OCI-M1 (cell line): ENCODE measurements at places on chromosomes 1 and 21.

GRCh38 chr1:34373912-34374311, 197.2 kb downstream of the C1orf94 start:
- no peak for DNase-seq

DNA sequence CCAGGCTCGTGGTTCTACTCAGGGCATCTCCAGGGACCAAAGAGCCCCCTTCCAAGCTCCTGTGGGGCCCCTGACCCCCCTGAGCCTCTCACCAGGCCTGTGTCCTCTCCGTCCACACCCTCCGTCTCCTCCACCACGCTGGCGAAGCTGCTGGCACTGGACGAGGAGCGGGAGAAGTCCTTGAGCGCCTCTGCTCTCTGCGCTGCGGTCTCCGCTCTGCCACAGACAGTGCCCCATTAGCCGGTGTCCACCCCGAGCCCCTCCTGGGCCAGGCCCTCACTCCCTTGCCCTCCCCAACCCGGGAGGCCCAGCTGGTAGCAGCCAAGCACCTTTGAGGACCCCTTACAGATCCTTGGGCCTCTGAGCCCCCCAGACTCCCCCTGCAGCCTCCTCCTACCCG, 69.8 kb downstream of the RAP1GAP start:
- DNase-seq: no peak

DNA sequence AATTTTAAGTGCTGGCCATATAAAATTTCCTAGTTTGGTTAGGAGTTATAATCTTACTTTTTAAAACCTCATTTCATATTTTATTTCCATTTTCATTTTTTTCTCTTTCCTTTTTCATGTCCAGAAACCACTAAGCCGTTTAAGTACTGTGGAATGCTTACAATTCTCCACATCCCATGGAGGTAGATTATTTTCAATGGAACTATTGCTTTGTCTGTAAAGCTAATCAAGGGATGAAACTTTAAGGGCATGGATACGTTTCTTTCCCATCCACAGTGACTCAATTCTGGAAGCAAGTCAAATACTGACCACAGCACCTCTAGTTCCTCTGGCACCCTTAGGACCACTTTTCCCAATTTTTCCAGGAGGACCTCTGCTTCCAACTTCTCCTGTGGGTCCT, 139.1 kb upstream of the ZNHIT6 start:
- DNase-seq: no peak

GRCh38 chr1:966704-967300, 520 bp downstream of the PLEKHN1 start:
- peak; percentile 74 for DNase-seq

GRCh38 chr1:194442901-194443575, 1256.6 kb upstream of the B3GALT2 start:
- no peak for DNase-seq

DNA sequence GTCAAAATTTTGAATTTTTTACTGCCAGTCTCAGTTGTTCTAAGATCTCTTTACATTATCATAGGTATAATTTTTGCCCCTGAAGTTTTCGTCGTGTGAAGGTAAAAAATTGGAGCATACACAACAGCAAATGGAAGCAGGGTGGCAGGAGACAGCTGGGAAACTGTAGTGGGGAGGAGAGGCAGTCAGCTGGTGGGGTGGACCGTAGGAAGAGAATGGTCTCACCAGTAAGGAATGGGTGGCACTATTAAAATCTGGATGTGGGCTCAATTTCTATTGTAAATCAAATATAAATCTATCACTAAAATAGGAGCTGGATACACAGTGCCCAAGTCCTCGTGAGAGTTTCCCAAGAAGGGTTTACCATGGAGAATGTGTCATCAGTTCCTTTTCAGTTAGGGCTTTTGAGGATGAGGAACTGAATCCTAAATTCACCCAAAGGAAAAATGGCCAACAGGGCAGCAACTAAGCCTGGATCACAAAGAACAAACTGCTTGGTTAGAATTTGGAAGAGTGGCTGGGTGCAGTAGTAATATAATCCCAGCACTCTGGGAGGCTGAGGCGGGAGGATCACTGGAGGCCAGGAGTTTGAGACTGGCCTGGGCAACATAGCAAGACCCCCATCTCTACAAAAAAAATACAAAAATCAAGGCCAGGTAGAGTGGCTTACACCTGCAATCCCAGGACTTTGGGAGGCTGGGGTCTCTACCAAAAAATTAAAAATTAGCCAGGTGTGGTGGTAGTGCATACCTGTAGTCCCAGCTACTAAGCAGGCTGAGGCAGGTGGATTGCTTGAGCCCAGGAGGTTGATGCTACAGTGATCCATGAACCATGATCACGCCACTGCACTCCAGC, 10.5 kb upstream of the IRF2BP2 start:
- no peak for DNase-seq

DNA sequence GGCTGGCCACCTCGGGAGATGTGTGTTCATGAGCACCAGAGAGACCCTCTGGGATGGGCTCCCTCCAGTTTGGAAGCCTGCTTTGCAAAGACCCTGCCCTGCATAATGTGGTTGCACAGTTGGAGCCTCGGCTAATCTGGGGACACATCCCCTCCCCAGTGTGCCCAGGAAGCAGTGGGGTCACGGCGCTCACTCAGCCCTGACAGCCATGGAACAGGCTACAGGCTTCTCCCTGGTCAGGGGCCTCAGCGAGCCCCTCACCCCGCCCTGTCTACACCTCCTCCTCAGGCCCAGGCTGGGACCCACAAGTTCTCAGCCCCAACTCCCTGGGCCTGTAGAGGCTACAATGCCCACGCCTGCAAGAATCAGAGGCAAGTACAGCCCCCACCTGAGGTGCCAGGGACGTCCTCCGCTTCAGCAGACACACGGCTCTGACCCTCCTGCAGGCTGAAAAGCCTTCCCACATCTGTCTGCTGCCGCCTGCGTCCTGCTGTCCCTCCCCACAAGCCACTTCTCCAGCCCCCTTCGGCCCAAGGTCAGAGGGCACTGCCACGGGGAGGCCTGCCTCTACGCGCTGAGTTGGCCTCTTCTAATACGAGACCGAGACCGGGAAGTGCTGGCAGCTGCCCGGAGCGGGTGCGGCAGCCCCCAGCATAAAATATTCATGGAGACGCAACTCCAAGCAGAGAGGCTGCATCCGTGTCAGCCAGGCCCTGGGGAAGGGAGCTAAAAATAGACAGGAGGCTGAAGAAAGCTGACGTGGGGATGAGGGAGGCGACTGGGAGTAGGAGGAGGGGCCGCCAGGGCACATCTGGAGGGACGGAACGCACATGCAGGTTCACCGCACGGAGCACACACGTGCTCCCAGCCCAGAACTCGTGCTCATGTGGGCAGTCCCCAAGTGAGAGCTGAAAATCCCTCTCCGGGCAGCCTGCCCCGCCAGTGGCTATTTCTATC, 15.2 kb upstream of the GPR153 start:
- no peak for DNase-seq

DNA sequence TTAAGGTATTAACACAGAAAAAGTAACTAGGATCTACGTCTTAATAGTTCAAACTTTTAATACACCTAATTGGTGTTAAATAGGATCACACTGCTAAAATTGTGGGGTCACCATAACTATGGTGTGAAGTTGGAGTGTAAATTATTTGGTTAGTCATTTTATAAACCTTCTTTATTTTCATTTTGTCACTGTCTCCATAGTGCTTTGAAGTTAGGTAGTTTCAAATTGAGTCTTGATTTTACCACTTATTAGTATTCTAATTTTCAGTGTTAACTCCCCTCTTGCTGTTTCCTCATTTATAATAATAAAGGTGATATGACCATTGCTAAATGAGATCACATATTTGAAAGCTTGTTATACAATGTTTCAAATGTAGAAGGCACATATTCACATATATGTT, 738.1 kb upstream of the CHRM3 start:
- DNase-seq: no peak

DNA sequence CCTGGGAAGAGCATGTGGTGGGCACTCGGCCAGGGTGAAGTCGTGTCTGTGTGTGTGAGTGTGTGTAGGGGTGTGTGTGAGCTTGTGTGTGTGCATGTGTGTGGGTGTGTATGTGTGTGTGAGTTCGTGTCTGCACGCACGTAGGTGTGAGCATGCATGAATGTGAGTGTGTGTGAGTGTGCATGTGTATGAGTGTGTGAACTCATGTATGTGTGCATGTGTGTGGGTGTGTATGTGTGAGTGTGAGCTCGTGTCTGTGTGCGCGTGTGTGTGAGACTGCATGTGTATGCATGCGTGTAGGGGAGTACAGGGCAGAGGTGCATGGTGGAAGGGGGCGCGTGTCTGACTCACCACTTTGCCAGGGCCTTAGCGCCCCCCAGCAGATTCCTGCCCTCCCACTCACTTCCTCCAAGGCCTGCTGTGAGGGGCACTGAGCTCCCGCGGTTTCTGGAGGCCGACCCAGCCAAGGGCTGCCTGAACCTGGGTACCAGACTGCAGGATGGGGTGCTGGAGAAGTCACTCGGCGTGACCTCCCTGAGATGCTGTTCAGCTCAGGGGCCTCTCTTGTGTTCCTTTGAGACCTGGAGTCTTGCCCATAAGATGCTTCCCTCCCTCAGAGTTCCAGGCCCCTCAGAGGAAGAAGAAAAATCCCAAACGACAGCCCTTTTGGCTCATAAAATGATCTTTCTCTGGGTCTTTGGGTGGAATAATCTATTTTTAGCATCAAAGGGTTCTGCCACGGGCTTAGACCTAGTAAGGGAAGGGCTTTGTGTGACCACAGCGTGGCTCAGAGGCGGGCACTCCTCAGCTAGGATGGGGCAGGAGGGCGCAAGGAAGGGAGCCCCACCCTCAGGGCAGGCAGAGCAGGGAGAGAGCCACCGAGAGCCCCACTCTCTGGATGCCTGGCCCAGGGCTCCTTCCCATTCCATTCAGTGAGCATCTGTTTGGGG, 41.1 kb upstream of the RUNX3 start:
- no peak for DNase-seq

DNA sequence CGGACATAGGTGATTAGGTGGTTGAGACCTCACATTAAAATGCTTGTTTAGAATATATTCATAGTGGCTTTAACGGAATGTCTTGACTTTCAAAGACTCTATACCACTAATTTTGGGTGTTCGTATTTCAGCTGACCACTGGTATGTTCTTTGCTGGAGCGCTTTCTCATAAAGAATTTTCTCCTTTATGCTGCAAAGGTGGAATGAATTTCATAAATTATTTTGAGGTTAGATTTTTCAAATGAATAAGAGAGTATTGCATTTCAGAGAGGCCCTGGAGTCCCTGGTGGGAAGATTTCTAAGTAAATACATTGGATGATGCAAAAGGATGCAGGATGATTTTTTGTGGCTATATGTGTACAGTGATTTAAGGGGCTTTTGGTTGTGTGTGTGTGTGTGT, 55.8 kb downstream of the HUNK start:
- DNase-seq: no peak

DNA sequence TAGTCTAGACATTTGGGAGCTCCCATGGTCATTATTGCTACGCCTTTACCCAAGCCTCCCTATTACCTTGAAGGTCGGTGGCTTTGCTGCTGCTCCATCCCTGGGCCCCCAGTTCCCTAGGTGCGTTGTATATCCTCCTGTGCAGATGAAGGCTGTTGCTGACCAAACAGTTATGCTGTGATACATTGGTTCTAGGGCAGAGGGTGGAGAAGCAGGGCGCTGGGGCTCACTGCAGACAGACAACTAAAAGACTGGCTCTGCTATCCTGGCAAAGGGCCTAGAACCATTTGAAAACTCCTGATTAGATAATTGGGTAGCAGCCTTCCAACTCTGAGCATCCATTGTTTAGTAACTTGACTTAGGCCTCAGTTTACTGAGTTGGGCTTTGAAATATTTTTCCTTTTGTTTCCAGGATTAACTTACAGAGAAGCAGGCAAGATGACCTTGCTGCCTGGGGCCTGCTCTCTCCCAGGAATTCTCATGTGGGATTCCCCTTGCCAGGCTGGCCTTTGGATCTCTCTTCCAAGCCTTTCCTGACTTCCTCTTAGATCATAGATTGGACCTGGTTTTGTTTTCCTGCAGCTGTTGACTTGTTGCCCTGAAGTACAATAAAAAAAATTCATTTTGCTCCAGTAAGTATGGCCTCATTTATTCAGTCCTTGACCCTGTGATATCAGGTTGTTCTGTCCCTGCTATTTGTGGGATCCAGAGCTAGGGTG, 15.5 kb downstream of the CHI3L2 start:
- DNase-seq: no peak

- no peak for DNase-seq
These were observed 24.6 kb downstream of the LRRC7 start for GRCh38 chr1:69592341-69592740.

- peak; percentile 39 for DNase-seq
These were observed 8.8 kb upstream of the SRP9 start for GRCh38 chr1:225768662-225769426.

DNA sequence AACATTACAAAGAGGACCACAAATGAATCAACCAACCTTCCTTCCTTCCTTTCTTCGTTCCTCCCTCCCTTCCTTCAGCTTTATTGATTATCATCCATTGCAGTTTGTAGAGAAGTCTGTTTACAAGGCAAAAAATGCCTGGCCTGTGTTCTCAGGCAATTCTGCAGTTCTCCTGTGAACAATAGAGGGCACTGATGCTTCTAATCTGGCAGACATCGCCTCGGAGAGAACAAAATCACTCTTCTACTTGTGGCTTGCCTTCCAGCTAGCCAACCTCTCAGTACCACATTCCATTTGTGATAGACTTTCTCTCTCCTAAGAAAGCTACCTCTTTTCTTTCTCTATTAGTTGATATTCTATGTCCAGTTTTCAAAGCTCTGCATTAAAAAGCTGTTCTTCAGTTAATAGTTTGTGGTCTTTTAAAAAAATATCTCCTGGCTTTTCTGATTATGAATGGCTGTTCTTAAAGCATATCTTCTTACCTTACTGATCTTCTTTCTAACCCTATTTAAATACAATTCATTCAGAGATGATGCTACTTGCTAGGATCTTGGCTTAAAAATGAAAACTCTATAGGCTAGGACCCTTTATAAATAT, 26.9 kb upstream of the ESRRG start:
- peak; percentile 79 for DNase-seq

GRCh38 chr1:9151328-9151860, 22.5 kb upstream of the GPR157 start:
- DNase-seq: peak; percentile 8

DNA sequence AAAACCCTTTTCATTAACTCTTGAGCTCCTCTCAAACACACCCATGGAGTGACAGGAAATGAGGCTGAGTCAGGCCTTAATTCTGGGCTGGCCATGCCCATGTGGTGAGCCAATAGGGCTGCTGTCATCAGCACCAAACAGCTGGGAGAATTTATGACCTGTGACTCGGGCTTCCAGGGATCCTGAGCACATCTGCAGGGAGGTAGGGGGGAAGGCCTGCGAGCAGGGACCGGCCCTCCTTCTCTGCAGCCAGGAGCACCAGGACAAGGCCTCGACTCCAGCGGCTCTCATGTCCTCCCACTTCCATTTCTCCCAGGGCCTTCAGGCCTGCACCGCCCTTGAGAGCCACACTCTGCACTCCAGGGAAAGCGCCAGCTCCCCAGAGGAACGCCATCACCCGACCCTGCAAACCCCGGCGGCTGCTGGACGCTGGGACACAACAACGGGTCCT, 14.6 kb downstream of the RIPK4 start:
- DNase-seq: no peak

DNA sequence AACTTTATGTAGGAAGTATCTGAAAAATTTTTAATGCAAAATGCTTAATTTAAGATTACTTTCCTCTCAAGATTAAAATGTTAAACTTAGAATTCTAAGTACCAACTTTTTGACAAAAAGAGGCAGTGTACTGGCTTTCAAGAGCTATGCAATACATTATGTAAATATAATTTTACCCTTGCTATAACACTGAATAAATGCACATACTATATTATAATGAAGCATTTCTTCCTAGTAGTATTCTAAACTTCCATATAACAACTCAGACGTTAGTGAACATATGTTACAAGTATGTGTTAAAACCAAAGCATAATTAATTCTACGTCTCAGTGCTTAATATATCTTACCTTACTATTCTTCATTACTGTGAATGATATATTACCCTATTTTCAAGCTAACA, 58.5 kb downstream of the RGS21 start:
- no peak for DNase-seq
